ENCODE measurements at places on chromosomes 3 and 15. TPM values are rescaled to one million over a fixed set of nuclear protein-coding genes. Genes with fewer than 3 reads are reported as not detected.

GRCh38 chr3:114418107-114418506, 124.3 kb downstream of the TIGIT start:
- no peak for DNase-seq

GRCh38 chr3:75001330-75001729, 386.9 kb upstream of the CNTN3 start:
- no peak for DNase-seq

GRCh38 chr15:89144491-89144890, 56.2 kb downstream of the ABHD2 start:
- no peak for DNase-seq

GRCh38 chr3:68997887-68998286, 15.6 kb downstream of the EOGT start:
- DNase-seq: no peak

GRCh38 chr3:45204136-45204535, 22.0 kb downstream of the TMEM158 start:
- DNase-seq: no peak

DNA sequence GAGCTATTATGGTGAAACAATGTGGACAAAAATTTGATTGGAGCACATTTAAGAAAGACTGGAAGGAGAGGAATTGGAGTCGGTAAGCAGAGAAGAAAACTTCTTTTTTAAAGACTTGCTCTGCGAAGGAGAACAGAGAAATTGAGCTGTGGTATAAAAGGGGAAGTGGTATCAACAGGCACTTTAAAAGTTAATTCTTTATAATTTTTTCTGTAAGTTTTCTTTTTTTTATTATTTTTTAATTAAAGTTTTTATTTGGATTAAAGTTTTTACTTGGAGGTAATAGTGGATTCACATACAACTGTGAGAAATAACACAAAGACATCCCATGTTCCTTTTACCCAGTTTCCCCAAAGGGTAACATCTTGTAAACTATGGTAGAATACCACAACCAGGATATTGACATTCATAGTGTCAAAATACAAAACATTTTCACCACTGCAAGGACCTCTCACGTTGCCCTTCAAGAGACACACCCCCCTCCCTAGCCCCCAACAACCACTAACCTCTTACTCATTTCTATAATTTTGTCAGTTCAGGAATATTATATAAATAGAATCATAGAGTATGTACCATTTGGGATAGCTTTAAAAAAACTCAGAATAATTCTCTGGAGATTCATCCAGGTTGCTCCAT, 33.8 kb upstream of the XIRP1 start:
- no peak for DNase-seq

- no peak for DNase-seq
Measured at GRCh38 chr3:193556841-193557240, 2.1 kb upstream of the ATP13A4 start.

- DNase-seq: no peak
Measured at GRCh38 chr15:42741710-42742109, 4.8 kb upstream of the CDAN1 start.

GRCh38 chr3:138389841-138390581, 41.6 kb downstream of the MRAS start:
- no peak for DNase-seq

GRCh38 chr3:72018343-72018984, 233.5 kb upstream of the PROK2 start:
- DNase-seq: no peak

DNA sequence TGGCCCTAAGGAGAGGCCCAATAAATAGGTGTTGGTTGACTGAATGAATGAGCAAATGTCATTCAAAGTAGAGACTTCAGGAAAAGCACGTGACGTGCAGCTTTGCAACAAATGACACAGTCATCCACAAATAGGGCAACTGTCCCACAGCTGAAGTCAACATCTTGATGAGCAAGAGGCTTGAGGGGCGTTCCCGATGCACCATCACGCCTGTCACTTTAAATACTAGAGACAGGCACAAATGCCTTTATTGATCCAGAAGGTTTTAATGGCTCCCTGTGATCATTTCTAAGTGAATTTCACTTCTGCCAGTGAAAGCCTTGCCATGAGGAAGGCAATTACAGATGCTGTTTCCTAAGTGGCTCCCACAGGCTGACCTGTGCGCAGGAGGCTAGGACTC, 43.6 kb downstream of the ABTB1 start:
- DNase-seq: no peak

DNA sequence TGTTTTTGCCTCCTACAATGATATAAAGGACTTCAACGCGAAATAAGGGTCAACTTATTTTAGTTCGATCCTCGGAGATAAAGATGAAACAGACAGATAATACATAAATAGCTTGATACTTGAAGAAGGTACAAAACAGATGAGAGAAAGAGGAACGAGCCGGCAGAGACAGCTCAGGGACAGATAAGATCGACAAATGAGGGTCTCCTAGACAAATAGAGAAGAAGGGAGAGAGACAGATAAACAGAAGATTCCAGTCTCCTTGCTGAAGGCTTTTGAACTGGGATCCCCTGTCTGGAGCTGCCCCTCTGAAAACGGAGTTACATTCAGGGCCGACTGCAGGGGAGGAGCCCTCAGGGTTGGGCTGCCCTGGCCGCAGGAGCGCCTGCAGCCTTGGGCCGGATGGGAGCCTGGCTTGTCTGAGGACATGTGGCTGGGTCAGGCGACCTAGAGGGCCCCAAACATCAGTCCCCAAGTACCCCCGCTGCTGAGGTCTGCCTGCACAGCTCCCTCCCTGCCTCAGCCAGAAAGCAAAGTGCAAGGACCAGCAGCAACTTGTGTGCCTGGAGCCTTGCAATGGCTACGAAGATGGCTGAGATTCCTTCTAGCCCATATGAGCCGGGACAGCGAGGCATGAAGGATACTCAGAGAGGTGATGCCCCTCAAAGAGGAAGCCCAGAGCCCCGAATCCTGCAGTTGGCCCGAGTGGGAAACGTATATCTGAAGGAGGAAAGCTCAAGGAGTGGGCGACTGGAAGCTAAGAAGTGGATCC, 926 bp upstream of the SKOR1 start:
- DNase-seq: no peak

GRCh38 chr3:66475386-66476020, 25.3 kb downstream of the LRIG1 start:
- no peak for DNase-seq

The GPR149 gene
- not detected for total RNA-seq

The SIAH2 gene
- 28.3 TPM for total RNA-seq

The RHOV gene
- total RNA-seq: not detected

The SCAANT1 gene
- total RNA-seq: not detected

The GPX1 gene
- total RNA-seq: 77.7 TPM

The NR2E3 gene
- not detected for total RNA-seq

The SLC9C1 gene
- not detected for total RNA-seq

The GOLGA6L22 gene
- not detected for total RNA-seq

The EBLN2 gene
- total RNA-seq: 10.2 TPM

The NOX5 gene
- 0.06 TPM for total RNA-seq

All from CD4-positive, alpha-beta memory T cell (primary cell).